NCI-H446 (cell line): ENCODE measurements at places on chromosomes 7 and 10.

GRCh38 chr7:16564023-16564380 is 37.4 kb downstream of the LRRC72 start:
- DNase-seq: no peak

GRCh38 chr10:74081941-74082718 is 68.5 kb downstream of the AP3M1 start:
- no peak for DNase-seq

GRCh38 chr7:74502216-74502891 is 48.6 kb downstream of the GTF2IRD1 start:
- peak; percentile 72 for DNase-seq

- no peak for DNase-seq
These were observed 89.2 kb upstream of the PFKP start for GRCh38 chr10:2978111-2978510.

DNA sequence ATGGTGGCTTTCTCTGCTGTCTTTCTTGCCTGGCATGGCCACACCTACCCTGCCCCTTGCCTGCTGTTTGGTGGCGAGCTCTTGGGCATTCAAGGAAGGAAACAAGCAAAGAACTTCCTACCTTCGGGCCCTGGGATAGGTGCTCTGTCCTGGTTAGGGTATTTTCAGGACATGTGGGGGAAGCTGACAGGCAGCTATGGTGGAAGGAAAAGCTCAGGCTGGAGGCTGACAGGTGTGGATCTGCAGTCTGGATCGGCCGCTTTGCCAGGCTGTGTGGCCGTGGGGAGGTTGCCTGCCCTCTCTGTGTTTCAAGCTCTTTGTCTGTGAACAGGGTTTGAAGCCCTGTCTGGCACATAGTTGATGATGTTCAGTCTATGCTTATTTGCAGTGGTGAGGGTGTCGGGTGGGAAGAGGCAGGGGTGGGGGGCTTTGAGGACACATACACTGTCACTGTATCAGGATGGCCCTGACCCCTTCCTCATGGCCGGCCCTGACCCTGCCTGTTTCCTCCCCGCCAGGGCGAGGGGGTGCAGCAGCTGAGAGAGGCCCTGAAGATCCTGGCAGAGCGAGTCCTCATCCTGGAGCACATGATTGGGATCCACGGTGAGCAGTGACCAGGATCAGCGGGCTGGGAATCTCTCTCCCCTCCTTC is 73.7 kb downstream of the MYL10 start:
- no peak for DNase-seq

- DNase-seq: no peak
These were observed 1224.2 kb upstream of the SORCS1 start for GRCh38 chr10:108388706-108389105.

GRCh38 chr10:98344589-98345038 is 70.4 kb downstream of the PYROXD2 start:
- no peak for DNase-seq

DNA sequence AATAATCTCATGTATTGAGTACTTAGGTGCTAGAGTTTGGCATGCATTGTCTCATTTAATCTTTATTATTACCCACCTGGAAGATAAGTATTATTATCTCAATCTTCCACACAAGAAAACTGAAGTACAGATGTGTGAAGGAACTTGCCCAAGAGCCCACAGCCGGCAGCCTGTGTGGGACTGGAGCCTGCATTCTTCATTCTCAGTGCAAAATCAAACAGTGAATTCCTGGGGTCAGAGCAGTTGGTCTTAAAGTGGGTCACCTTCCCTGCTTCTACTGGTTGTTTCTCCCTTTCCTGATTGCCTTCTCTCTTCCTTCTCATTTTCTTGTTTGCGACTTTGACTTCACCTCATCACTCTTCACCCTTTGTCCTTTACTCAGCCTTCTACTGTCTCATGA is 144.7 kb upstream of the LYZL1 start:
- DNase-seq: no peak

GRCh38 chr10:15290150-15290549 is 80.9 kb downstream of the FAM171A1 start:
- DNase-seq: no peak

GRCh38 chr7:99094401-99094800 is 49.5 kb downstream of the SMURF1 start:
- DNase-seq: no peak

DNA sequence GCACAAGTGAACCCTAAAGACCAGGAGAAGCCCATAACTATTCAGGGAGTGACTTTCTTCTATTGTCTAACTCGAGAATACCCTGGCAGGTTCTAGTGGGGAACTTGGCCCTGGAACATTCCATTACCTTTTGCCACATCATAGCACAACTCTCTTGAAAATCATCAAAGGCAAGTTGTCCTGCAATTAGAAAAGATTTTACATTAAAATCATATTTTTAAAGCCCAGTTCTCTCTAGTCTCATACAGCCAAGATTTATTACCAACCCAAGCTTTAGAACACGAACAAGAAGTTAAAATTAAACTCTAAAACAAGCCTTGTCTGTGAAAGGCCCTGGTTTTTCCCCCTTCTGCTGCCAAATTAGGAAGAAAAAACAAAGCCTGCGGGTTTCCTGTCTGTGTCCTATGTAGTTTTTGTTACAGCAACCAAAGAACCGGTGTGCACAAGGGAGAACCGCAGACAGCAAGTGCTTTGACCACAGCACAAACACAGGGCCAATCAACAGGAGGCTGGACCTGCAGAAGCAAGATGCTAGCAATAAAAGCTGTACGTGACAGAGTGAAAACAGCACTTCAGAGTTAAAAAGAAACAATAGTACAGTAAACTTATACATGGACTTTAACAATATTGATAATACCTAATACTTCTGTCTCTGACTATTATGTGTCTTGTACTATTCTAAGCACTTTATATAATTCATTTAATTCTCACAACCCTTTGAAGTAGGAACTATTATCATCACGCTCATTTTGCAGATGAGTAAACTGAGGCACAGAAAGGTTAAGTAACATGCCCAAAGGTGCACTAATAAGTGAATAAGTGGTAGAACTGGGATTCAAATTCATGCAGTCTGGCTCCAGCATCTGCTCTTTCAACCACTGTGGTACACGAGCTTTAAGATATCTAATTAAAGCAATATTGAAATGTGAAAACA is 65.8 kb downstream of the STK17A start:
- DNase-seq: no peak

GRCh38 chr7:82109288-82109687 is 334.3 kb downstream of the CACNA2D1 start:
- no peak for DNase-seq

DNA sequence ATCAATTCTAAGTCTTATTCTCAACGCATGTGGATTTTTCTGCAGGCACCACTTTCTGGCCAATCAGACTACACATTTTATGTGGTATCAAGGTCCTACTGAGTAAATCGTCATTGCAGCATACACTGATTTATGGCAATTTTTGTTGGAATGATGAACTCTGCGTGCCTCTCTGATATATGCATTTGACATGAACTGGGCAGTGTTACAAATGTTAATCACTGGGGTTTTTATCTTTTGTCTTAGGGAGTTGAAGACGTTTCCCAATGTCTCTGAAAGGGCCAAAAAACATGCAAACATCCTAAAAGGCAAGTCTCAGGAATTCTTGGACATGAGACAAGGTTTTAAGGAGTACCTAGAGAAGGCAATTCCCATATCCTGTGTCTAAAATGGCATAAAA is 809.5 kb upstream of the CELF2 start:
- no peak for DNase-seq

DNA sequence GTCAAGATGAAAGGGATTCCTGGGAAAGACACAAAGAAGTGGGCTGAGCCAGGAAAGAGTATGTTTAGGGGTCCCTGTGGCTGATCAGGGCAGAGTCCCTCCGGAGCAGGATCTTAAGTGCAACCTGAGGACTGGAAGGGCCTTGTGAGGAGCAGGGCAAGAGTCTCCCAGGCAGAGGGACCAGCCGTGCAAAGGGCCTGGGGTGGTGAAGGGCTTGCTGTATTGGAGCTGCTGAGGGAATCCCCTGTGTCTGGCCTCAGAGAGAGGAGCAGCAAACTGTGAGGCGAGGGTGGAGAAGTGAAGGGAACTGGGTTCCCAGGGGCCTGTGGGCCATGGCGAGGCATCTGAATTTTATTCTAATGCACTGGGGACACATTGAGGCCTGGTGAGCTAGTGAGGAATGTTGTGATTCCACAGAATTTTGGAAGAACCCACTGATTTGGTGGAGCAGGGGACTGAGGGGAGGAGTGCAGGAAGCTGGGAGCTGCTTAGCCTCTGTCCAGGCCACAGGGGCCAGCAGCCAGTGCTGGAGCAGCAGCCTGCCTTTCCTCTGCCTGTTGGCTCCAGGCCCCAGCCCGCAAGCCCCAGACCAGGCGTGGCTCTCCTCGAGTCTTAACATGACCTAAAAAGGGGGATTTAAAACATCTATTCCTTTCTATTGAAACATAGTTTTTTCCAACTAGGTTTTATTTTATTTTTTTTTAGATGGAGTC is 138.4 kb upstream of the IGFBP3 start:
- DNase-seq: no peak
